Inflammatory macrophage treated with lipopolysaccharide for 1 hour (primary cell): ENCODE measurements at places on chromosomes 2 and 18.
A peak's percentile ranks its signal among the peaks of the same experiment; 100 is the strongest.

DNA sequence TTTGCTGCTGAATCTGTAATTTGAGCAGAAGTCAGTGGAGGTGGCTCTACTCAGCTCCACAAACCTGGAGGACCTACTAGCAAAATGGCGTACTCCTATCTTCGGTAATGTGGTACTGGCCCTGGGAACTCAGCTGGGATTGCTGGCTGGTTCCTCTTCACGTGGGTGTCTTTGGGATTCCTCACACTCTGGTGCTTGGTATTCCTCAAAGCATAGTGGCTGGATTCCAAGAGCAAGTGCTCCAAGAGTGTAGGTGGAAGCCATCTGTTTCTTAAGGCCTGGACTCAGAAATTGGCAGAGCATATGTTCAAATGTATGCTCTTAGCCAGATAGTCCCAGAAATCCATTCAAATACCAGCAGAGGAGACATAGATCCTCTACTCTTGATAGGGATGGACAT is 281.9 kb upstream of the CDH7 start:
- no peak for DNase-seq

GRCh38 chr18:52077251-52077983 is 262.6 kb upstream of the DCC start:
- DNase-seq, result no peak

GRCh38 chr2:201990069-201990468 is 43.6 kb upstream of the FZD7 start:
- DNase-seq, result no peak

GRCh38 chr18:77012806-77013541 is 119.6 kb downstream of the MBP start:
- DNase-seq, result peak; percentile 28

GRCh38 chr2:28088970-28089369 is 198.4 kb downstream of the BABAM2 start:
- DNase-seq, result no peak

DNA sequence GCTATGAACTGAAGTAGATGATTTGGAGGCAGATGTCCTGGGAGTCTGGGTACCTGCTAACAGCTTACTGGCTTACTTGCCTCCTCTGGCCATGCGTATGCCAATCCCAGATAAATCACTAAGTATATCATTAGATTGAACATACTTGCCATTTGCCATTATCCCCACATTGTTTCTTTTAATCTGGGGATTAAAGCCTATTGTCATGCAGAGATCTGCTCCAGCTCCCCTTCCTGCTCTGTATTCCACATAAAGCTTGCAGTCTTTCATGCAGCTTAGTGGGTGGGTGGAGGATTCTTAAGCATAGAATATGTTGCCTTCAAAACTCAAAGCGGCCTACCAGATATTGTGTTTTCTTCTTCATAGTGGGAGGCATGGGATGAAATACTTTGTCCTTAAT is 311.8 kb upstream of the MMADHC start:
- no peak for DNase-seq

DNA sequence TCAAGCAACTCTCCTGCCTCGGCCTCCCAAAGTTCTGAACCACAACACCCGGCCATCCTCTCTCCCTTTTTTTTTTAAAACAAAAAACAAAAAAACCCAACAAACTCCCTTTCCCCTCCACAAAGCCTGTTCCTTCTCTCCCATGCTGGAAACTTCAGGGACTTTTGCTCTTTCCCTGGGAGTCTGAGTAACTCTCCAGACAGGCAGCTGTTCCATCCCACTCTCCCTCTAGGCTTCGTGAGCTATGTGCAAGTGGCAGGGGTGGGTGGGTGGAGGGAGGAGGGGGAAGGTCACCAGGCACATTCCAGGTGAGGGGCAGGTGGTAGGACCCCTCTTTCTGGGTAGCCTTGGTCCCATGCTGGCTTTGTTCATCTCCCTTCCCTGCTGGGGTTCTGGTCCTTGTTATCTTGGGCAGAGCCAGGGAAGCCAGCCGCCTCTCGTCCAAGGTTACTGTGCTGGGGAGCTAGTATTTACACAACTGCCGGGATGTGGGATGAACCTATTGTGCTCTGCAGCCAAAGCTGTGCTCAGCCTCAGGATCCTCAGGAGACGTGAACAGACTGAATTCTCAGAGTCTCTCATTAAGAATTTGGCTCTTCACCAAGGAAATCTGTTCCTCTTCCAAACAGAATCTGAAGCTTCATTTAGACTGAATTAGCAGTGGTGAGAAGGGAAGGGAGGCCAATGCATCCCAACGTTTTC is 106.9 kb downstream of the LIPG start:
- no peak for DNase-seq

DNA sequence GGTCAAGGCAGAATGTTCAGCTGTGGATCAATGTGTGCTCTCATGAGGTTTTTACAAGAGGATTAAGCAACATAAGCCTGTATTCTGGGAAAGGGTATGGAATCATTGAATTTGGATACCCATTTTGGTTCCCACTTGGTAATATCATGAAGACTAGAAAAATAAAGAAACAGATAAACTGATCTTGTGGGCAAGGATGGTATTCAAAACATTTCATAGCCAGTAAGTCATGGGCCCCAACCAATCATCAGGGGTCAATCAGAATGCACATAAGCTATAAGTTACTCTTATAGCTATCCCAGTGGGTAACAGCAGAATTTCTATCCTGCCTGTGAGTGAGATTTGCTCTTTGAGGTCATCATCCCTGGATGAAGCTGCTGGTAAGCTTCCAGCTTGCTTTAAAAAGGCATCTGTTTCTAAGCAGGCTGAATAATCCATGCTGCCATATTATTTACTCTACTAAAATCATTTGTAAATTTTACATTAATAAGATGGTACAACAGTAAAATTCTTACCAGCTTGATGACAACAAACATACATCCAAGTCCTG is 291.2 kb downstream of the RAD51AP2 start:
- no peak for DNase-seq

DNA sequence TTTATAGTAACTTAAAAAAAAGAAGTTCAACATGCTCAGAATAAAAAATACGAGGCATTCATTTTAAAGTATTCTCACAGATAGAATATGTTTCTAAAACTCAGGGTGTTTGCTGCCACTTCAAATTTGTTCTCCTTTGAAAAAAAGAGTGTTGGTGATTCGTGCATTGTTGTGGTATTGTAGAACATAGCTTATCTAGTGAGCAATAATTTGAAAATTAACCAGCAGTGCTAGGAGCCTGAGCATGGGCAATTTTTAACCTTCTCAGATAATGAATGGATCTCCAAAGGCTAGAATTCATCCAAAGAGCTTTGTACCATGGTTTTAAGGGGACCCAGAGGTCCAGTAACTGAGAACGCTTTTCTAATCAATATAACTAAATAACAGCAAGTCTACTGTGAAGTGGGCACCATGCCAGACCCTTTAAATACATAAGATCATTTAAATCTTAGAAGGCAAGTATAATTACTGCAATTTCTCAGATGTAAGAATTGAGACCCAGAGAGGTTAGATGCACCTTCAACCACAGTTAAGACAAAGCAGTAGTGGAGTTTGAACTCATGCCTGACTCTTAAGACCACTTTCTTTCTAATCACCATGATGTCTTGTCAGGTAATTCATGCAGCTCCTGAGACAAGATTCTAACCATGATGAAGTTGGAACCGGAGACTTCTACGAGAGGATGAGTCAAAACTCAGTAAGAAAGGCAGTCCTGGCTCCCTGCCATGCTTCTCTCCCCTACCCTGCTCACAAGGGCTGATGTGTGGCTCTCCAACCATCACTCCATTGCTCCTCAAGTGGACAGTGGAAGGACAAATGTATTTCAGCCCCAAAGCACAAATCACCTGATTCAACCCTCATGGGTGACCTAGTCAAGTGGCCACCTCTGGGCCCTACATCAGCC is 3.4 kb downstream of the CYRIA start:
- DNase-seq, result no peak

DNA sequence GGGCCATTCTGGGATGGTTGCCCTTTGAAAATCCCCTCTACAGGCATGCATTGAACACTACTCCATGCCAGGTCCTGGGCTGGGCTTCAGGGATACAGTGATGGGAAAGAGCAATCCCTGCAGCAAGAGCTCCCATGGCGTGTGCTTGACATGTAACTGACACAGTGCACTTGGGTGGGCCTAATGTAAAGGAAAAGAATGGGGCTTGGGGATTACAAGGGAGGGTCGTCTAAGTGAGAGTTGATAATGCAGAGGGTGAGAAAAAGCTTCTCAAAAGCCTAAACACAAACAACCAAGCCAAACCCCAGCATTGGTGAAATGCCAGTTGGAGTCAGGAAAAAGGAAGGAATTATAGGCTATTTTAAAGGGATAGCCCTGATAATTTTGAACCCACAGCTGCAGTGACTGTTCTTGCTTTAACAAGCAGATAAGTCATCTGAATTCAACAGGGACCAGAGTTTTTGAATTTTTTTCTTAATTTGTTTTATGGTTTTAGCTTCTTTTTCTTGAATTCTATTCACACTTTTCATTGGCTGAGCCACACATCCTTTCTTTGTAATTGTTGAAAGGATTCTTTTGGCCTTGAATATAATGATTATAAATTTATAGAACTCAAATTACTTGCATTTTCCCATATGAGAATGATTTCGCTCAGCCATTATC is 308.7 kb downstream of the LPIN1 start:
- no peak for DNase-seq

DNA sequence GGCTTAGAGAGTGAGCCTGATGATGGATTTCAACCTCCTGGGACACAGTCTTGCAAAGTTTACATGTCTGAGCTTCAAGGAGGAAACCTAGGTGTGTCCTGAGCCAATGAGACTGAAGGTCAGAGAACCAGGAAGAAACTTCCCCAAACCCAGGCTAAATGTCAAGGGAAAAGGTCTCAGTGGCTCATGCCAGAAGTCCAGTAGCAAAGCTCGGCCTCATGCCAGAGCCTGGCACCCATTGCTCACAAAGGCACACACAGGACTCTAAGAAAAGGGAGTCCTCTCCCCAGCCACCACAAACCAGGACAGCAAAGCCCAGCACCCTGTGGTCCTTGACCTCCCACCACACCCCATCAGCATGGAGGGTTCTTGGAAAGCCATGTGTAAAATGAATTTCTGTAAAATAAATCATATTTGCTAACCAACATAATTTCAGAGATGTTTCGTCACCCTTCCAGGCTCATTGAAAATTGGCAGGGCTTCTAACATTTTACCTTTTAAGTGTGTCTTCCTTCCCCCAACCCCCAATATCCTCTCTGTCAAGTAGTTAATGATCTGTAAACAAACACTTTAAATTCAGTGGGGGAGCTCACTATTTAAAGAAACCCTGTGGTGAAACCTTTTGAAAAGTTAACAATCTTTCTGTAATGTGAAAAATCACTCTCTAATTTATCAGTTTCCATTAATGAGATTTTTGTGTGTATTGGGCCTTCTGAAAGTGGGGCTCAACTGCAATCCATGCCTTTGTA is 77.1 kb downstream of the BCL11A start:
- no peak for DNase-seq

GRCh38 chr2:23293731-23294130 is 91.2 kb upstream of the KLHL29 start:
- no peak for DNase-seq

- no peak for DNase-seq
Measured at GRCh38 chr18:63005306-63005705, 290.0 kb downstream of the PHLPP1 start.

GRCh38 chr2:155062250-155062921 is 363.9 kb downstream of the KCNJ3 start:
- DNase-seq, result no peak

DNA sequence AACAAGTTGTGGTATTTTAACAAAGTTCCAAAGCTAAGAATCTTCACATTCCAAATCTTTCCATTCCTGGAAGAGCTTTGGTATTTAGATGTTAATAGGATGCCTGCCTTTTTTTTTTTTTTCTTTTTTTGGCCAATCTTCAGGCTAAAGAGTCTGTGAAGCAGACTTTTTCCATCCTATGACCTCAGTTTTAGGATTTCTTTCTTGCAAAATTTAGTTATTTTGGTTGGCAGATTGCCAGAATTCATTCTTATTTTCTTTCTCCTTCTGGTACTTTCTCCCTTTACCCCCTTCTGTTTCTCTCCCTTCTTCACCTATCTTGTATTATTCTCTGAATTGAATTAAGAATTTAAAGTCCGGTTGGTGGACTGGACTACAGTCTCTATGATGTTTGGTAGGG is 217.8 kb upstream of the REV1 start:
- no peak for DNase-seq

DNA sequence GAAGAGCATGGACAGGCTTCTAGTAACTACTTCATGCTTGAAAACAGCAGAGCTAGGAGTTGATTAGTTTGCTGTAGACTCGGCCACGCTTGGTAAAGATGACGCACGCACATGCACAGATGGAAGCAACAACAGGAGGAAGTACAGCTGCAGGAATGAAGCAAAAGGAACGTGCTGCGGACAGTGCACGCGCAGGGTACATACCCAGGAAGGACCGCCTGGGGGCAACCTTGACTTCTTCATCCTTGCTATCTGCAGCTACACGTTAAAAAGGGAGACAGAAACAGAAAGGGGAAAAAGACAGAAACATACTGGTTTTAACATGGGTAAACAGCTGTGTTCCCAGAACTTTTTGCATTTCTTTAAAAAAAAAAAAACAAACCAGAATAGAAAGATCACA is 17.7 kb downstream of the SLC66A2 start:
- DNase-seq, result no peak

DNA sequence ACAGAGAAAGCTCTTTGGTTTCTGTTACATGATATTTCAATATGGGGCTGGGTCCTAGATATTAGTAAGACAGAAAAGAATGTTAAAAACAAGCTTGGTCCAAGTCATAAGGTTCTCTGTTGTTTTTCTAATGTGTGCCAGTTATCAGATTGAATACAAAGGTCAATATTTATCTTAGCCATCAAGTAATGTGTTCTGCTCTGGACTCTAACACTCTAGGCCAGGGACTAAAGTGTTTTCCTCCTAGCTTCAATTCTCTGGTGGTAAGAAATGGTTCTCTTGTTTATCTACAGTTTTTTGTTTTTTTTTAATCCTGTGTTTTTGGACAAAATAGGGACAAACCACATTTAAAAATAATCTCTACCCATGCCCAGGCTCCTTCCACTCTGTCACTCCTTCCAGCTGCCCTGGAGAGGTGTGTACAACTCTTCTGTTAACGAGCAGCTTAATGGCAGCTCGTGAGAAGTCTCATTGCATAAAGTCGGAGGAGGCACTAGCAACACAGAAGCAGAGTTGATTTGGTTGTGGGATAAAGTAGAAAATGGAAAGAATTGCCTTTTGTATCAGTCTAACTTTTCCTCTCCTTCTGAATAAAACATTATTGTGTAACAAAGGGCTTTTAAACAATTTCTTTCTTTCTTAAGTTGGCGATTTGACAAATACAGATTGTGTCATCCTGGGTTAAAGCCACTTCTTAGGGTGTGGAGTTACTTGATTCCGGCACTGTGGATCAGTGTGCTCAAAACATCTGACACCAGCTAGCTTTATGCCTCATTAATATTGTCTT is 8.0 kb upstream of the SESTD1 start:
- peak; percentile 27 for DNase-seq

DNA sequence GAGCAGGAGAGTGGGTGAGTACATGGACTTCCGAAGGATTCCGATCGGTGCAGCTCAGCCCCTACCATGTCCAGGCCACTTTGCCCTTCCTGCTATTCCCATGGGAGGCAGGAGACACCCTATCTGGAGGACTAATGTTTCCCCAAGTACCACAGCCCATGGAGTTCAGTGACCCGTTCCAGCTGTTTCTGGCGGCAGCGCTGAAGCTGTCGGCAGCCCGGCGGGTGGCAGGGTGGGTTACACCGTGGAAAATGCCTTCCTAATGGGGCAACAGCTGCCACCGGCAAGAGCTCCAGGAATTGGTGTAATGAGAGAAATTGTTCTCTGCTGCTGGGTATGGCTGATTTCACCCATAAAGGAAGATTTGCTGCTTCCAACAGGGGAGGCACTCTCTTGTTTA is 98.3 kb downstream of the MYCN start:
- DNase-seq, result no peak
